ENCODE measurements at places on chromosomes 12 and 14.

DNA sequence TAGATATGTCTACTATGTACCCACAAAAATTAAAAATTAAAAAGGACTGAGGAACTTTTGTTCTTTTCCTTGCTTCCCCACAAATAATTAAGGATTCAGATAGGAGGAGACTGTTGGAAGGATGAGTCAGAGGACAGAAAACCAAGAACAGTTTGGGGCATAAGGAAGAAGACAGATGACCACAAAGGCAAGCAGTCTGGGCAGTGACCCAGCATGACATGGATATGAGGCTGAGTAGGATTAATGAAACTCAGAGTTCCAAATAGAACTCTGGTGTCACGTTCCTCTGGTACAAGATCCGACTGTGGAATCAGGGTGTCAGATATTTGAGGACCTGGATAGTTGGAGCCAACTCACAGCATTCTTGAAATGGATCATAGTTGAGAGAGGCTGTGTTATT lies 89.3 kb upstream of the SLC38A4 start:
- DNase-seq = no peak

DNA sequence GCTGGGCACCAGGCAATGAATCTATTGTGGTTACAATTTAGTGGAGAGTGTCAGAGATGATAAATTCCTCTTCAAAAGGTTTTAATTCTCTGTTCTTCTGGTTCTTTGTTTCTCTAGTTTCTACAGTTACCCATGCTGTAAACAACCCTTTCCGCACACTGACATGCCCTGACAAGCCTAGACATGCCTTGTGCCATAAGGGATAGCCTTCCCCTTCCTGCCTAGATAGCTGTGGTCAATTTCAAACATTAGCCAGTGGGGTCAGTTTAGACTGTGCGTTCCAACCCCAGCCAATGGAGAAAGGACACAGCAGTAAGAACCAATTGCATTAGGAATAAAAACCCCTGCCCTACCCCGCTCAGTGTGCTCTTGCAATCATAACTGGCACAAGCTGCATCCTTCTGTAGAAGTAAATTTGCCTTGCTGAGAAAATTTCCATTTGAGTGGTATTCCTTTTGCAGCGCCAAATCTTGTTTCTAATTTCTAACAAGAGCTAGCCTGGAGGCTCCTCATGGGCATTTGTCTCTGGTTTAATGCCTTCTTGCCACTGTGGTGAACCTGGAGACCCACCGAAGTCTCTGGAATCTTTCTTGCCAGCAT lies 6.4 kb downstream of the EDDM3A start:
- no peak for DNase-seq

DNA sequence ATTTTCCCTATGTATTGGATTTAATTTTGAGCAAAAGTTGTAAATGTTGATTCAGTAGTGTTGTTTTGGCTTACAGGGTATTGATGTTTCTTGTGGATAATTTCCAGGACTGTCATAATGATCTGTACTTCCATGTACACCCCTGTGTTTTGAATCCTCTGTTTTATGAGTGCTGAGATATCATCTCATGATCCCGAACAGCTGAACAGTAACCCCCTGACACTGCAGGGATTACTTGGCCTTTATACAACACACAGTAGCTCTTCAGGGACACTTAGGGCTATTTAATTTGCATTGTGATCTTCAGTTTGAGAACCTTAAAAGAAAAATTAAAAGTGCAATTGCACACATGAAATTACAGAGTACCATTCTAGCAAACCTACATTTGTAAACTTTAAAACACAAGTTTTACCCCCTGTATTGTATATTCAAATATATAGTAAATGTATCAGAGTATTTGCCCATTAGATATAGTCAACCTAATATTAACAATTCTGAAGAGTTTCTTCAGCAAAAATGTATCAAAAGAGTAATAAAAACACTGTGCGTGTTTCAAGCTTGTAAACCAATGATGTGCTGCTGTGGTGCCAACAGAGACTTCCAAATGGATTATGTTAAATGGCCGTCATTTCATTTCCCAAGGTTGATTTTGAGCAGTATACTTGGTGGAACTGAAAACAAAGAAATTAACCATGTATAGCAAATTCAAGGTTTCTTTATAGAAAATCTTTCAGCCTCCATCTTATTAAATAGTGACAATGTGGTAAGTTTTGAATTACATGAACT lies 27.9 kb upstream of the MYF6 start:
- no peak for DNase-seq

DNA sequence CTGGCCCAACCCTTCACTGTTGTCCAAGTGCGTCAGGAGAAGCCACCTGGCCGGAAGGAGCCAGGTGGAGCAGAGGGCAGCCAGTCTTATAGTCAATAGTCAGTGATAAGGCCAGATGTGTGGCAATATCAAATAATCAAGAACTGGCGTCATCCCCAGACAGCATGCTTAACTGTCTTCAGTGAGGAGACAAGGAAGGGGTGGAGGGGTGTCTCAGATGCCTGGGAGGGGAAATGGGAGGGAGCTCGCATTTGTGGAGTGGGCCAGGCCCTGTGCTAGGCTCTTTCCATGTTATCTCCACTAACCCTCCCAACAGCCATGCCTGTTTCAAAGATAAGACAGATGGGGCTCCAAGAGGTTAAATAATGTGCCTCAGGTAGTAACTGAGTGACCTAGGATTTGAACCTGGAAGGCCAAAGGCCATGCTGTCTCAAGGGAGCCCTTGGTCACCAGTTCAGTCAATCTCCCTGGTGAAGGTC lies 48.9 kb upstream of the FOS start:
- DNase-seq = no peak

DNA sequence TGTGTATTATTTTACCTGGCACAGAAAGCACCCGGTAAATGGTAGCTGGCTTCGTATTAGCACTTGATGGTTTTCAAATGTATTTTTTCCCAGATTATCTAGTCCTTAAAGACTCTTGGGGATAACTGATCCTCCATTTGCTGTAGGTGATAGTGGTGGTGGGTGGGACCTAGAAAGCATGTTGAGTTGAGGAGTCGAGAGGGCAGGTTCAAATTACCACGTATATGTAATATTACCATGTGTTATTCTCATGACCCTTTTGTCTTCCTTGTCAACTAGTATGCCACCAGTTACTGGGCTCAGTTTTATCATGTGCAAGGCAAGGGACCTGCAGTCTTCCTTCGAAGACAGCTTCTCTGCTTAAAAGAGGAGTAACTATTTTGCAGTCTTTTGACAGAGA lies 1.8 kb downstream of the GLRX5 start:
- DNase-seq = no peak

- DNase-seq = peak; percentile 69
Observed at GRCh38 chr12:1811281-1811947, 9.0 kb upstream of the LRTM2 start.

DNA sequence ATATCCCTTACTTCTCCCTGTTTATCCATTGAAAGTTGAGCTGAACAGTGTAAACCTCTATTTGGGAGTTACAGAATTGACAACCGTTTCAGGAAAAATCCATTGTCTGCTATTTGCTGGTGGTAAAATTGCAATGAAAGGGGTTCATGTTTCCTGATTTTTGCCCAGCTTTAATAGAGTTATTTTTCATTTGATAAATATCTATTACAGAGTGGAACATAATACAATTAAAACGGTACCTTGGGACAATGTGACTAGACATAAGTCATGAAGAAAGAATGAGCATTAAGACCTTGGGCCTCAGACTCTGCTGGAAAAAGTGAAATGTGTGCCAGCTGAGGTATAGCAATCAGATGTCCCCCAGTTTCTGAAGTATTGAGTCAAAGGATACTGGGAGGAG lies 13.1 kb downstream of the PTPRR start:
- DNase-seq = no peak

GRCh38 chr14:34685819-34686428 lies 28.5 kb downstream of the CFL2 start:
- DNase-seq = no peak

DNA sequence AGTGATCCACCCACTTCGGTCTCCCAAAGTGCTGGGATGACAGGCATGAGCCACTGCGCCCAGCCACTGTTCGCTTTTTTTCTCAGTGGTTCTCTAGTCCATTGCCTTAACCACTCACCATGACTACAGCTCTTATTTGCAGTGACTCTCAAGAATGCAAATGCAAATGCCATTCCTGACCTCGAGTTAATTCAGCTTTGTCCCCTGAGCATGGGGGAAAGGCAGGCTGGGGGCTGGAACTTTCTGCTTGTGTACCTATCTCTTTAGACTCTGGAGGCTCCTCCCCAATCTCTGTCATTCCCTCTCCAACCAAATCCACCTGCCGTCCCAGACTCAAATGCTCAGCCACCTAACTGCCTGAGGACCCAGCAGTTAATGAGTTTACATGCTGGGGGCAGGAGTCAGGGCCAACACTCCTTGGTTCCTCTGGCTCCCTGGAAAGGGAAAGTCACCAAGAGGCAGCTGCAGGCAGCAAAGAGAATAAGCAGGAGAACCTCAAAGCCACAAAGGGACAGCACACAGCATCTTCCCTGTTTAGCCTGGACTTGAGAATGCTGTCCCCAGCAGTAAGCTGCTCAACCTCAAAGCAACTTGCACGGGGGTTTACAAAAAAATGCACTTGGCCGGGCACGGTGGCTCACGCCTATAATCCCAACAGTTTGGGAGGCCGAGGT lies 5.3 kb upstream of the HNF1A start:
- DNase-seq = no peak

DNA sequence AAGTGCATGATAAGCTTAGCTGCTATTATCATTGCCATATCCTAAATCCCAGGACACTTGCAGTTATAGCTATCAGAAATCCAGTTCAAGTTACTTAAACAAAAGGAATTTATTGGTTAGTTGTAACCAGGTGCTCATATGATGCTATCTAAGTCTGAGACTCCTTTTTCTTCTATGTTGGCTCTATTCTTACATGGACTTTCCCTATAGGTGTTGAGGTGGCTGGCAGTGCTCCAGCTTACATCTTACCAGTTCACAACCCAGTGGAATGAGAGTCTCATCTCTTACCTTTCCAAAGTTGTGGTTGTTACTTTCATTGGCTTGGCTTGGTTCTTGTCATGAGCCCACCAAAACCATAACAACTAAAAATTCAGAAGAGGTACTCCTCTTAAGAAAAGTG lies 94.6 kb downstream of the DACT1 start:
- DNase-seq = no peak

- peak; percentile 84 for DNase-seq
Observed at GRCh38 chr14:50082784-50083466, 33.4 kb downstream of the VCPKMT start.

DNA sequence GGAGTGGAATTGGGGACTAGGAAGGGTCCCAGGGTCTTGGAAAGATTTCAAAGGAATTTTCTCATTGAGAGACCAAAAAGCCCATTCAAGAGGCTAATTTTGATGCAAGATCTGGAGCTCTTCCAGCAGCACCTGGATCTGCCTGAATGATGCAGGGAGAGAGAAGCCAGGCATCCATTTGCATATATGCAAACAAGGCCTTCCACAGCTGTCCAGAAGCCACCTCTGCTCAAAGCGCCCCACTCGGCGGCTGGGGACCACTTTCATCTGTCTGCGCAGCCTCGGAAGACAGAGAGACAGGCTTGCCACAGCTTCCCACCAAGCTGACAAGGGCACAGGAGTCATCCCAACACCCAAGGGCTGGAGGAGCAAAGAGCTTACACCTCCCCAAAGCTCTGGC lies 295.6 kb downstream of the DPF3 start:
- DNase-seq = no peak

DNA sequence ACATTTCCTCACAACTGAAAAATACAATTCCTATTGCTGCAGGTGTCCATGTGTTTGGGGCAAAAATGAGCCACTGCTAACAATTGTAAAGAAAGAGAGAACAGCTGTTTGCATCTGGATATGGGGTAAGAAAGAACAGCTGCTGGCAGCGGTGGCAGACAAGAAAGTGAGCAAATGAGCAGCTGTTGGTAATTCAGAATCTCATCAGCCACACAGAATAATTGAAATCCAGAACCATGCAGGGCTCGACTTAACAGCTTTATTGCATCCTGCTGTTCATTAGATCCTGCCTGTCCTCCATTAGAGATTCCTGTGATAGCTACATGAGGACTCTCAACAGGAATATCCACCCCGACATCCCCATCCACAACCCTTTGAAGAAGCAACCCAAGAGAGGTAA lies 62.5 kb upstream of the TSPAN8 start:
- no peak for DNase-seq

DNA sequence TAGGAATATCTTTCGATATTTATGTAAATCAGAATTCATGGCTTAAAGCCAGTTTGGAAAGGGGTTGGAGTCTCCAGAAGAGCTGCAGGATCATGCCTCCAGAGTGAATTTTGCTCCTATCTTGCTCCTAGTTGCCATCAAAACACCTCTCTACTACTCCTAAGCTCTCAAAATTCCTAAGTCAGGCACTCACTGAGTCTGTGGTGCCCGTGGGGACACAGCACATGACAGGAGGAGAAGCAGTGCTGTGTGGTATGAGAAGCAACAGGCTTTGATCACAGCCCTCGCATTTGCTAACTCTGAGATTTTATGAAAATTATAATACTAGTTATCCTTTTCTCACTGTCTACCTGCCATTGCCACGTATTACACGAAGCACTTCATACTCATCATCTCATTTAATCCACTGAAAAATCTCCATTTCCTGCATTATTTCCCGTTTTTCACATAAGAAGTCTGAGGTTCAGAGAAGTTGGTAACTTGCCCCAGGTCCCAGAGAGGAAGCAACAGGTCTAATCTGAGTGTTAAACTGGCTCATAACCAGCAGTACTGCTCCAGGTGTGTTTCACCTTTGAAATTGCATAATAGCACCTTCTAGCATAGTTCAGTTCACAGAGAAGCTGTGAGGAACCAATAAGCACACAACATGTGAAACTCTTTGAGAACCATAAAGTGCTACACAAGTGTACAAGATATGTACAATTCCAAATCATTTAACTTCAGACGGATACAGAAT lies 33.1 kb upstream of the SLC35F4 start:
- no peak for DNase-seq

DNA sequence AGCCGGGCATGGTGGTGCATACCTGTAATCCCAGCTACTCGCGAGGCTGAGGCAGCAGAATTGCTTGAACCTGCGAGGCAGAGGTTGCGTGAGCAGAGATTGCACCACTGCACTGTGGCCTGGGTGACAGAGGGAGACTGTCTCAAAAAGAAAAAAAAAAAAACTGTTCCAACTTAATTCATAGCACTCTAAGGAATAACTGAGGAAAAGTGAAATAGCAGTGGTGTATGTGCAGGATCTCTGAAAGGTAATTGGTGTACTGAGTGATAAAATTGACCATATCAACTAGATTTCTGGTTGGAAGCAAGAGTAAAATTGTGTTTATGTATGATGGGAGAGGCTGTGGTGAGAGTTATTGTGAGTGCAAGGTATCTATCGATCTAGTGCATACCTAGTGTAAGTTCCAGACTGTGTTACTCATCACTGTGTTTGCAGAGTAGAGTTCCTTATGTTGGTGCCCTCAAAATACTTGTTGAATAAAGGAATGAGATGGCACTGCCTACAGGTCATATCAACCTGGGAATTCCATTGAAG lies 6.3 kb downstream of the CAND1 start:
- DNase-seq = no peak

DNA sequence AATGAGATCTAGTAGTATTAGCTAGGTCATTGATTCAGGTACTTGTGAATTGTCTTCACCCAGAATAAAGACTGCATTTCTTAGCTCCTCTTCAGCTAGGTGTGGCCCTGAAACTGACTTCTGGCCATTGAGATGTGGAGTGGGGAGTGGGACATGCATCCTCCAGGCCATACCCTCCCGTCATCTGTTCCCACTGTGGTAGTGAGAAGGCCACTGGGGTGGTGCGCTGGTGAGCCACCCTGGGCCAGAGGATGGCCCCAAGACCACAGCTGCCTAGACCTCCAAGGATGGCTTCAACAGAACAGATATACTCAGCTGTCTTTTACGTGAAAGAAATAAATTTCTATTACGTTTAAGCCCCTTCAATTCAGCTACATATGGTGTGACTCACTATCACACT lies 36.5 kb downstream of the TRIM9 start:
- no peak for DNase-seq
